ENCODE measurements at places on chromosomes 2 and 18. TPM values are rescaled to one million over a fixed set of nuclear protein-coding genes. Genes with fewer than 3 reads are reported as not detected.

The FBXO36 gene
- 2.1 TPM for polyA plus RNA-seq

The TNFRSF11A gene
- 4.7 TPM for polyA plus RNA-seq

The DPP4 gene
- 4.3 TPM for polyA plus RNA-seq

The RUFY4 gene
- 0.13 TPM for polyA plus RNA-seq

The PLGLB1 gene
- 3.5 TPM for polyA plus RNA-seq

The CCDC141 gene
- polyA plus RNA-seq: 81.5 TPM

The UGT1A7 gene
- polyA plus RNA-seq: not detected

The CELF4 gene
- 0.84 TPM for polyA plus RNA-seq

The GPR55 gene
- polyA plus RNA-seq: not detected

The INSIG2 gene
- polyA plus RNA-seq: 17.2 TPM

The HOXD11 gene
- not detected for polyA plus RNA-seq

The ACTG2 gene
- polyA plus RNA-seq: 5.3 TPM

The REG1A gene
- not detected for polyA plus RNA-seq

The MOGAT1 gene
- polyA plus RNA-seq: 0.31 TPM

The OSR1 gene
- polyA plus RNA-seq: 13.7 TPM

The GALNT5 gene
- 1.7 TPM for polyA plus RNA-seq

The LYG2 gene
- 0.25 TPM for polyA plus RNA-seq

The GKN2 gene
- polyA plus RNA-seq: not detected

The TOGARAM2 gene
- polyA plus RNA-seq: 0.83 TPM

The BOLL gene
- polyA plus RNA-seq: 3.0 TPM

The KIF5C gene
- polyA plus RNA-seq: 0.96 TPM

The DUSP28 gene
- polyA plus RNA-seq: 12.6 TPM

The HOXD12 gene
- polyA plus RNA-seq: not detected

The GPBAR1 gene
- 2.0 TPM for polyA plus RNA-seq

The SNRPD1 gene
- polyA plus RNA-seq: 75.6 TPM

The TXNDC2 gene
- polyA plus RNA-seq: 0.12 TPM

The CRYBA2 gene
- not detected for polyA plus RNA-seq

The TPGS2 gene
- polyA plus RNA-seq: 39.4 TPM

The ITM2C gene
- 138 TPM for polyA plus RNA-seq

The CFAP65 gene
- not detected for polyA plus RNA-seq

The RFTN2 gene
- polyA plus RNA-seq: 13.2 TPM

The LIMS4 gene
- polyA plus RNA-seq: 3.4 TPM

The SLC4A3 gene
- polyA plus RNA-seq: 12.8 TPM

The KCNK3 gene
- 1.5 TPM for polyA plus RNA-seq

The SNORC gene
- polyA plus RNA-seq: 1.9 TPM

The SP9 gene
- 0.23 TPM for polyA plus RNA-seq

The ANKRD62 gene
- polyA plus RNA-seq: not detected

The ZNF892 gene
- 2.4 TPM for polyA plus RNA-seq

The DYNC1I2 gene
- 88.6 TPM for polyA plus RNA-seq

The SLC9A4 gene
- not detected for polyA plus RNA-seq

The SLC35F6 gene
- polyA plus RNA-seq: 9.0 TPM

The HPCAL1 gene
- 48.0 TPM for polyA plus RNA-seq

The ATP6V1C2 gene
- polyA plus RNA-seq: 1.7 TPM

The POTEJ gene
- 0.06 TPM for polyA plus RNA-seq

The NGEF gene
- polyA plus RNA-seq: 0.56 TPM

The ATP6V1B1 gene
- polyA plus RNA-seq: 1.3 TPM

The YWHAQ gene
- polyA plus RNA-seq: 186 TPM

The SLC8A1 gene
- polyA plus RNA-seq: 7.2 TPM

The TSPYL6 gene
- polyA plus RNA-seq: not detected

The ST8SIA3 gene
- polyA plus RNA-seq: 0.06 TPM

The GCFC2 gene
- polyA plus RNA-seq: 21.1 TPM

The PPM1G gene
- polyA plus RNA-seq: 57.8 TPM

The ALKAL2 gene
- 0.49 TPM for polyA plus RNA-seq

The MC2R gene
- 0.23 TPM for polyA plus RNA-seq
